GOT3 (cell line): ENCODE measurements at places on chromosomes 3 and 15.

DNA sequence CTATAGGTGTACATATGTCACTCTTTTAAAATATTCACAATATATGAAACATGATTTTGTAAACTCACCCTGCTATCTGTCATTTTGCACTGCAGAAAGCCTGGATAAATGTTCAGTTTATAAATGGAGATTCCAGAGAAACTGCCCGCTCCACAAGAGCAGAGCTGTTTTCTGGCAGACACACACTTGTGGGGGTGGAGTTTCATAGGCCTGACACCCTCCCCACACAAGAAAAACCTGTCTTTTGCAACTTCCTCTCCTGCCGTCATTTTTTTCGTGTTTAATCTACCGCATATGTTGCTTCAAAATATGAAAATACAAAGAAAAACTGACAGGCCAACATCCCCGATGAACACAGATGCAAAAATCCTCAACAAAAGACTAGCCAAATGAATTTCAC is 479.0 kb downstream of the GABRG3 start:
- DNase-seq, result no peak

DNA sequence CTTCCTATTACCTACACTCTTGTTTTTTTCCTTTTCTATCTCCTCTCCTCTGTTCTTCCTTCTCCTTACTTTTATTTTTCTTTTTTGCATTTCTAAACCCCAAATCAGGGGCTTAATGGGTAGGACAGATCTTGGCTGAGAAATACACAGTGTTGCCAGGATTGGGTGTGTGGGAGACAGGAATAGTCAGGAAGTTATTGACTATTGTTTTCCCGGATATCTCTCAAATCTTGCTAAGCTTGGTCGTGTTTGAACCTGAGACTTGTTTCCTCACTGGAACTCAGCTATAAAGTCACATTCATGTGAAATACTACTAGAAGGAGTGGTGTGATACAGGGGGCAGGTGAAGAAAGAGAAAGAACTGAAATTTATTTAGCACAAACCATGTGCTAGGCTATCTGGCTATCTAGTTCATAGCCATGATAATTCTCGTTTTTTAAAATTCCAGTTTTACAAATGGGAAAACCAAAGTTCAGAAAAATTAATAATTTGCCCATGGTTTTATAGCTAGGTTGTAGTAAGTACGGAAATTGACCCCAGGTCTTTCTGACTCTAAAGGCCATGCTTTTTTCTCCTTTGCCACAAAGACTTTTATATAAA is 343.2 kb upstream of the UMPS start:
- DNase-seq, result no peak

DNA sequence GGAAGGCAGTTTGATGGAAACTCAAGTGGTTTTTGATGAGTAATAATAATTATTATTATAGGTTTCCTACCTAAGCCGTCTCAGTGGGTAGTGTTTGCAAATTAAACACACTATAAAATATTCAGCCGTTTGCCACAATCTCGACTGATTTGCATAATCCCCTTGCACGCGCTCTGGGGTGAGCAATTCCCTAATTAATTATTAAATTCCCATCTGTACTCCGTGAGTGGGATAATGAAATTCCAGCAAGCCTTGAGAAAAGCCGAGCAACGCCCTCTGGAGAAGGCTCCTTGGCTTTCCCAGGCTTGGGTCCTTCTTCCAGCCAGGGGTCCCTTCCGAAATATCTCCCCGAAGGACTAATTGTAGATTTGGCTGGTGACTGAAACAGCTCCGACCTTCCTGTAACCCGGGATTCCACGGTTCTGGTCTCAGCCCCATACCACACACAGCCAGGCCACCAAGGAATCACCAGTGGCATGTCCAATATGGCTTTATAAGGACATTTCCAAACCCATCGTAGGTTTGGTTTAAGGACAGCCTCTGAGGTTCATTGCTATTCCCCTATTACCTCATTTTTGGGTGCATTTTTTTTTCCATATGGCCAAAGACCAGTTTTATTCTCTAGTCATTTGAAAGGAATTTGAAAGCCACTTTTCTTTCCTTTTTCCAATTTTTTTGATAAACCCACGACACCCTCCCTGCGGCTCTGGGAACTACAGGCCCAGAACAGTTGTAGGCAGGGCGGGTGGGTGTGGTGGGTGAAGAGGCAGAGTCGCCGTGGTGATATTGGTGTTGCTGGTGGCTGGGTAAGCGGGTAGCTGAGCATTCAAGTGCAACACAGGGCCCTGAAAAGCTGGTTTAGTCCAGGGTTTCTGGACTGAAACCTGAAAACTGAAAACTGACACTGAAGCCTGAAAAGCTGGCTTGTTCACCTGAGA is 33.2 kb upstream of the RGMA start:
- DNase-seq, result no peak

DNA sequence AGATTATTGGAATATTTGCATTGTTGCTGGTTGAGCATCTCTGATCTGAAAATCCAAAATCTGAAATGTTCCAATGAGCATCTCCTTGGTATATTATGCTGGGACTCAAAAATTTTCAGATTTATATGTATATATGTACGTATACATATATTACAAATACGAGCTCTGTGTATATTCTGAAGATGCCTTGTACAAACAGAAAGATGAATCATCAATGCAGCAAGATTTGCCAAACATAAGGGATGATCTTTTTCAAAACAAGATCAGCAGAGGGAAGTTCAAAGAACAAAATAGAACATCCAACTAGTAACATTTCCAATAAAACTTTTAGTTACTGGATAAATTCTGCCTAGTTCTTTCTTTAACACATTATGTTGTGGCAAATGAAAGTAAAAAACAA is 42.5 kb downstream of the HERC1 start:
- no peak for DNase-seq

- DNase-seq, result no peak
These were observed 8.2 kb downstream of the RCN2 start for GRCh38 chr15:76939715-76940114.

GRCh38 chr15:55267401-55268175 is 22.0 kb downstream of the RAB27A start:
- DNase-seq, result no peak

DNA sequence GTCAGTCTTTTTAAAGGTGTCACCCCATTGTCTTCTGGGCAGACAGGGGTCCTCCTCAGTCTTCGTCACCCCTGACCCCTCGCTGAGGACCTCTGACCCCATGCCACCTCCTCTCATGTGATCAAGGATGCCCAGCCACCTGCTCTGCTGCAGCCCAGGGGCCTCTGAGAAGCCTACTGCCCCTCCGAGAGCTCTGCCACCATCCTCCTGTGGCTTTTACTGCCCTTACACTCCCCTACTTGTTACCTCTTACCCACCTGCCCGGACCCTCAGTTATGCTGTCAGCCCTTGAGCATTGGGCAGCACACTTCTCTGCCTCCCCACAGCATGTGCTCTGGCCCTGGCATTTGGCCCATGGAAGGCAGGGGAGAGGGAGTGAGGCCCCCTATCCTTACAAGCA is 123.2 kb downstream of the LRRK1 start:
- no peak for DNase-seq

- DNase-seq, result no peak
These were observed 421.1 kb downstream of the PLOD2 start for GRCh38 chr3:145739926-145740325.

DNA sequence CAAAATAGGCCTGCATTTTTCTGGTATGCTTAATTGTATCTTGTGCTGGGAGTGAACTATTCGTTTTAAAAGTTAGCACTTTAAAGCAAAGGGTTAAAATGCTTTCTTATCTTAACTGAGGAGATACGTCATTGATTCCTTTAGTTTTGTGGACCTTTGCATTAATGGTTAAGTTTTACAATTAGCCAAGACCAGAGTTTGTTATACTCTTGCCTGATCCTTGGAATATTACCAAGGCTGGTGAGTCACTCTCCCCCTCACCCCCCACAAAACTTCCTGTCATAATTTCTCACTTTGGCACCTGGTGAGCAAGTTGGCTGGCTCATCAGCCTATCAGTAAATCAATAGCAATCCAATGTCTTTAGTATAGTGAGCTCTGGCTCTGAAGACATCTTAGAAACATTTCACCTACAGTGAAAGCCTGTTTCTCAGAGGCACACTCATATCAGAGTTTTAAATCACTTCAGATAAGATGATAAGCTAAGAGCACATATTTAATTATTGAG is 26.7 kb downstream of the SLC2A2 start:
- no peak for DNase-seq

DNA sequence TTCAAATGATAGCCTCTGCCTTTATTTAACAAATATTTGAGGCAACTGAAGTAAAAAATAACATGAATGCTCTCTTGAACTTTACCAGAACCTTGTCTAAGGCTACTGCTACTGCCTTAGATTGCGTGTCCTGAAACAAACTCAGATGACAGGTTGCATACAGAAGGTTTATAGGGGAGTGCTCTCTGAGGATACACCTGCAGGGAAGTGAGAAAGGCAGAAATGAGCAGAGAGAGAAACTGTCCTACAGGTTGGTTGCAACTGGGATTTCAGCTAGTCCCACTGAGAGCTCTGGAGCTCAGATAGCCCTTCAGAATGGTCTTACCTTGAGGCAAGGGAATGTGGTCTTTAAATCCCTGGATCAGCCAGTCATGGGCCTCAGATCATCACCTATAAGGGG is 165.5 kb downstream of the IL5RA start:
- DNase-seq, result no peak

- no peak for DNase-seq
These were observed 48.8 kb upstream of the PTX3 start for GRCh38 chr3:157387708-157388435.

GRCh38 chr3:139455855-139456254 is 20.5 kb downstream of the RBP2 start:
- no peak for DNase-seq

GRCh38 chr3:183695569-183696364 is 1.8 kb upstream of the YEATS2 start:
- DNase-seq, result no peak

- no peak for DNase-seq
These were observed 540.5 kb downstream of the GRM7 start for GRCh38 chr3:7401418-7401817.

GRCh38 chr3:186321746-186322145 is 40.3 kb downstream of the DGKG start:
- DNase-seq, result no peak

- DNase-seq, result no peak
These were observed 70.0 kb upstream of the HEG1 start for GRCh38 chr3:125125821-125126245.

DNA sequence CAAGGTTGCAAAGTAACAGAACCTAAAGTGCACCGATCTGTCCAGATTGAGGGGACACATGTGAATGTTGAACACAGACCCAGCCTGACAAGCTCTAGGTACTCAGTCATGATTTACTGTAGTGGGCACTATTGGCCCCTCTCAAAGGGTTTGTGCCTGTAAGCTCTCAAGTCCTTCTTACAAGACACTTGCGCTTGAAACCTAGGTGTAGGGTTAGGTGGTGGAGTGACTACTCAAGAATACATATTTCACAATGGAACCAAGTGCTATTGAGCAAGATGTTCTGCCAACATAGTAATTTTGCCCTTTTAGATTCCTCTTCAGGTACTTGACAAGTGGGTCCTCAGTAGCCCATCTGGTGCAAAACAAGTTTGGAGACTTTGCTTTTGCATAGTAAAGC is 169.9 kb downstream of the AKAP13 start:
- DNase-seq, result no peak

GRCh38 chr3:29475305-29475840 is 194.5 kb downstream of the RBMS3 start:
- no peak for DNase-seq

DNA sequence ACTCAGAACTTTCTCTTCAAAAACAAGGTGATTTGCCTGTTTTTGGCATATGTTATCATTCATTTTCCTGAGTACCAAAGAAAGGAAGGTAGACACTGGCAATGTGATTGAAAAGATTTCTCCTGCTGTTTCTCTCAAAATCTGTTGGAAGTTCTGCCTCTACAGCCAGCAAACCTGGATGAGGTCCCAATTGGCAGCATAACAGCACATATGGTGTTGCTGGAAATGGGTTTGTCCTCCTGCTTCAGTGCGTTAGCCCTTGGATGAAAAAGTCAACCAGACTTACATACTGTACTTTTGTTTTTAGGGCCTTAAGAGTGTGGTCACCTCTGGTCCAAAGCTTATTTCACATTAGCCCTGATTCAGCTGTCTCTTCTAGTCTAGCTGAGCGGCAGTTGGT is 237.6 kb upstream of the MME start:
- DNase-seq, result no peak

DNA sequence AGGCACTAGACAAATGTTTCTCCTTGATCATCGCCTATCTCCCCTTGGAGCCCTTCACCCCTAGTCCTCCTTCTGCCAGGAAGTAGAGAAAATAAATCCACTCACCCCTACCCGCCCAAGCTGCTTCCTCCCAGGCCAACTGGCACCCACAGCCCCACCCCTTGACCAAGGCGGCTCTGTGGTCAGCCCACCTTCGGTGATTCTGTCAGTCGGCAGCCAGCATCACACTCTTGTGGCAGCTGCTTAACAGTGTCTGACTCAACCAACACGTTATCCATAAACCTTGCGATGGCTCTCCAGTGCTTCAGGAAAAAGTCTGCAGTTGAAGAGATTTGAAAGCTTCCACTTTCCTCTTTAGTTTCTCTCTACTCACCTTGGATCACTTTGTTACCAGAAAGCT is 7.6 kb downstream of the SHF start:
- DNase-seq, result no peak

GRCh38 chr3:34852844-34853439 is 786.4 kb upstream of the ARPP21 start:
- no peak for DNase-seq

- no peak for DNase-seq
These were observed 62.9 kb upstream of the ULK4 start for GRCh38 chr3:42024591-42025351.

- DNase-seq, result no peak
These were observed 90.6 kb downstream of the ARNT2 start for GRCh38 chr15:80494756-80495155.

DNA sequence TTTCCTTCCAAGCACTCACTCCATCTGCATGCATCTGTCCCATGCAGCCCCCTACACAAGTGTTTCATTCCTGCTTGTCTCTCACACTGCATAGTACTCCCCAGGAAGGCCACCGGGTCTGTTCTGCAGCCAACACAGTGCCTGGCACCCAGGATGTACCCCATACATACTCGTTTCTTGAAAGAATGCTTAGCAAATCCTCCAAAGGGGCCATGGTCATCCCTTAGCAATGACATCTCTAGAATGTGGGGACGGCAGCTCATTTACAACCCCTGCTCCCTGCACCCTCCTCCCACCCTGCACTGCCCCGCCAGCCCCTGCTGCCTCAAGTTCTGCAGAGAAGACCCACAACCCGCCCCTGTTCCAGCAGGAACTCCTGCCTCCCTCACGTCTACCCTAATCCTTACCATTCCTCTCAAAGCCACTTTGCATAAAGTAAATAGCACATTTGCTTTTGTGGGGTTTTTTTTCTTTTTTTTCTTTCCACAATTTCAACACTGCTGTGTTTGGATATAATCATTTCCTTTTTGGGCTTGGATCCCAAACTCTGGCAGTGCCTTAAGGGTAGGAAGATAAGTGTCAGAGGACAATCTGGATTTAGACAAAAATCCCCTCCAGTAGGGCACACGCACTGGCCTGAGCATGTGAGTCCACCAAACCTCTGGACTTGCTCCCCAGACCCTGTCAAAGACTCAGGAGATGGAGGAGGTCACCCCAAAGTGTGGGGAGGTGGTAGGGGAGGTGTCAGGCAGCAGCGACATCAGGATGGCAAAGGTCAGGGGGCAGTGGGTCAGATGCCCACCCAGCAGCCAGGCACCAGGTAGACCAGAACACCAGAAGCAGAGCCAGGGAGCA is 68.4 kb downstream of the MEGF11 start:
- no peak for DNase-seq
